ENCODE measurements at places on chromosomes 5 and 9.

DNA sequence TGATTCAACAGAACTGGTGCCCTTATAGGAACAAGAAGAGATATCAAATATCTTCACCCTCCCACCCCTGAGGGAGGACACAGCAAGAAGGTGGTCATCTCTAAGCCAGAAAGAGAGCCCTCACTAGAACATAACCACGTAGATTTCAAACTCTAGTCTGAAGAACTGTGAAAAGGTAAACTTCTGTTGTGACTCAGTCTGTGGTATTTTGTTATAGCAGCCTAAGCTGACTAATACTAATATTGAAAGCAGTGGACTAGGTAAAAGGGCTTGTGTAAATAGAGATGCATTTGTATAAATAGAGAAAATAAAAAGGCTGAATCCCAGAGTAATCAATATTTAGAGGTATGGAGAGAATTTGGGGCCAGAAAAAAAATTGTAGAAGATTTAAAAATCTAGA is 157.6 kb upstream of the CCNH start:
- no peak for DNase-seq

DNA sequence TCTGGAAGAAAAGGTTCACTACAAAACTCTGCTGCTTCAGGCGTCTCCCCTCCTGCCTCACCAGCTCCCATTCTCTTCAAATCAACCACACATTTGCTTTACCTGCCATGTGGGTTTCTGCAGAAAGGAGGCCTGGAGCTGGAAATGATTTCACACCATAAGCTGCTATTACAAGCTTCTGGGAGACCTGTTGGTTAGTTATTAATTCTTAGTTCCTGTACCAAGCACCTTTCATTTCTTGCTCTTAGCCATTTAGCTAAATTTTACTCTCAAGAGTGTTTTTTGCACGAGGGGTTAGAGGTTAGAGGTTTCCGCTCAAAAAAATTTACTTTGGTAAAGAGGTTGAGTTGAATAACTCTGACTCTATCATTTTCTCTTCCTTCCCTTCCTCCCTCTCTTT is 70.3 kb downstream of the MAP1B start:
- DNase-seq = no peak

- no peak for DNase-seq
These were observed 405.4 kb downstream of the ZSWIM6 start for GRCh38 chr5:61737301-61737963.

DNA sequence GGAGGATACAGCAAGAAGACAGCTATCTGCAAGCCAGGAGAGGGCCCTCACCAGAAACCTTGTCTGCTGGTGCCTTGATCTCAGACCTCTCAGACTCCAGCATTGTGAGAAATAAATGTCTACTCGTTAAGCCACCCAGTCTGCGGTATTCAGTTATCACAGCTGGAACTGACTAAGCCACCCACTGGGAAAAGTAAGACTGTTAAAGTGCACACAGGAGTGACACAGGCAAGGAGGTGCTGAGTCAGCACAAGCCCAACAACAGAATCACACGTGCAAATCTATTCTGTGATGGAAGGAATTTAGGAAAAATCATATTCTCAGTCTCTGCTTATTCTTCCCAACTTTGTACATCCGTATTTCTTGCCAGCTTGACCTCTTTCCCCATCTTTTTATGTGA is 200.0 kb downstream of the NR2F1-AS1 start:
- no peak for DNase-seq

- no peak for DNase-seq
These were observed 67.3 kb downstream of the POU5F2 start for GRCh38 chr5:93674138-93674537.

DNA sequence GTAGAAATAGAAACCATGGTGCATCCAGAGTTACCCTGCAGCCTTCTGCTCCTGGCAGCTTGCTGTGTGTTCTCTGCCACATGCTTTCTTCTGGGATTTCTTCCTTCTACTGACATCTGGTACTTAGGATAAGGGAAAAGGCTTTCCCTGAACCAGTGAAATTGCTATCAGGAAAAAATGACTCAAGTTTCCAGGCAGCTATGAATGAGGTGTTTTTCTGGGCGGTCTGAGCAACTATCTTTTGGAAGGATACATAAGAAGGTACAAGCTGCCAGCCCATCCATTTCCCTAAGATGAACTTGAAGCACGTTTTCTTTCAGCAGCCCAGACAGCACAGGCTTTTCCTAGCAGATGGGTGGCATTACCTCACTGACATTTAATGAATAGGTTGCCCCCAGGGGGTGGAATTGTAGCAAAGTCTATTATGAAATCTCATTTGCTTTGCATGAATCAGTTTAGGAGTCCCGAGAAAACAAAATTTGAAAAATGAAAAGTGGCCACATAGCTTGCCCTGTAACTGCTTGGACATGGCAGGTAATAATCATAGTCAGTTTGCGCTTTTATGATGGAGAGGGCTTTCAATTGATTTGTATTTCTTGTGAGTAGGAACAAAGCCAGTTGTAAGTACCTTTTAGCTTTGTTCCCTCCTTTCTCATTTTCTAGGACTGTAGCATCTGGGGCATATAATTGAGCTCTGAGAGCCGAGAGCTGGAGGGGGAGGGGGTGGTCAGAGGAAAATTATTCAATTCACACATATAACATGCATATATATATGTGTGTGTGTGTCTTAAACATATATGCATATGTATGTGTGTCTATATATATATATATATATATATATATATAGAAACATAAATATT is 108.5 kb downstream of the C9orf152 start:
- DNase-seq = no peak

- no peak for DNase-seq
These were observed 111.2 kb downstream of the ZNF354C start for GRCh38 chr5:179171251-179171815.

- DNase-seq = no peak
These were observed 316.8 kb downstream of the ARHGEF28 start for GRCh38 chr5:73942783-73943182.

DNA sequence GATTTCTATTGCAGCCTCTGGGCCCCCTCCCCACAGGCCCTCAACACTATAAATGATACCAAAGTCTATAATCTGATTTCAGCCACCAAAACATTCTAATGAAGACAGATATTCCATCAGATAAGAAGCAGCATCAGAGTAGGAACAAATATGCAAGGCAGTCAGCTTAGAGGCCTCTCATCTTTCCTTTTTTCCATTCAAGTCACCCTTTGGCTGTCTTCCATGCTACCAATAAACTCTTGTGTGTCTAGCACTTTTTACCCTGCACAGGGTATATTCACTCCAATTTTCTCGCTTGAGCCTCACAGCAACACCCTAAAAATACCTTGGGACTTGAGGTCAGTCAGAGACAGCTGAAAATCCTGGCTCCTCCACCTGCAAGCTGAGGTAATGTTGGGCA is 193.7 kb downstream of the BRINP1 start:
- no peak for DNase-seq

- no peak for DNase-seq
These were observed 61.7 kb downstream of the OTULIN start for GRCh38 chr5:14726066-14726838.

DNA sequence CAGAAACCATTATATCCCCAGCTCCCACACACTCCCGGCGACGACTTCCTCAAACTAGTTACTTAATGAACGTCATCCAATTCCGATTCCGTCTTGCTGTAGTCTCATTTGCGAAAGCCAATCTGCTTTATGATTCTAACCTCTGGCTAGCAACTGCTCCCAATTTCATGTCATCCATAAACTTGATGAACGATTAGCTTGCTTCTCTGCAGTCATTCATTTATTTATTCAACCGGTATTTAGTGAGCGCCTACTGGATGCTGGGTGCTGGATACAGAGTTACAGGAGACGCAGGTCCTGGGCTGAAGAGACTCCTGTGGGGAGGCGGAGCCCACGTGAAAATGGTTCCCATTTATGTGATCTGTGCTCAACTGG is 46.2 kb downstream of the TSPAN17 start:
- peak; percentile 62 for DNase-seq

GRCh38 chr5:81817086-81817485 is 66.2 kb upstream of the SSBP2 start:
- DNase-seq = no peak

GRCh38 chr9:35882263-35882848 is 12.2 kb upstream of the OR13J1 start:
- peak; percentile 73 for DNase-seq
